A549 treated with AZD2906 at 1 μM for 4 hours (cell line): ENCODE measurements at places on chromosomes 12 and 14. TPM values are rescaled to one million over a fixed set of nuclear protein-coding genes. Genes with fewer than 3 reads are reported as not detected.

MSI1 gene
- total RNA-seq: 1.0 to 1.5 TPM (median 1.3 TPM) in 5 replicates

OTX2 gene
- not detected in 5 replicates for total RNA-seq

WIF1 gene
- not detected in 5 replicates for total RNA-seq

FBXL14 gene
- total RNA-seq: 8.1 to 13.3 TPM (median 11.8 TPM) in 5 replicates

FAM222A gene
- 3.4 to 5.7 TPM (median 4.6 TPM) in 5 replicates for total RNA-seq

CARMIL3 gene
- total RNA-seq: 0.48 to 0.59 TPM (median 0.49 TPM) in 5 replicates

ALDH1L2 gene
- total RNA-seq: 2.5 to 4.0 TPM (median 3.5 TPM) in 5 replicates

SLC25A3 gene
- total RNA-seq: 739 to 800 TPM (median 776 TPM) in 5 replicates

CYP46A1 gene
- 0.09 to 0.20 TPM (median 0.17 TPM) in 5 replicates for total RNA-seq

ABCC9 gene
- total RNA-seq: 0.01 to 0.03 TPM (median 0.01 TPM) in 4 of 5 replicates, not detected in the other

LTBP2 gene
- total RNA-seq: 7.8 to 11.4 TPM (median 10.0 TPM) in 5 replicates

FGF23 gene
- total RNA-seq: not detected in 5 replicates

GLS2 gene
- total RNA-seq: 0.15 to 0.62 TPM (median 0.20 TPM) in 5 replicates

CEBPE gene
- 0.06 TPM in 1 of 5 replicates, not detected in the others for total RNA-seq

ST8SIA1 gene
- total RNA-seq: 0.06 to 0.07 TPM in 2 of 5 replicates, not detected in the others

PTPRR gene
- total RNA-seq: 0.09 to 0.33 TPM (median 0.17 TPM) in 5 replicates

PTCSC3 gene
- total RNA-seq: not detected in 5 replicates

LALBA gene
- total RNA-seq: not detected in 5 replicates

ADCK1 gene
- 5.0 to 6.5 TPM (median 5.9 TPM) in 5 replicates for total RNA-seq

KLRK1 gene
- total RNA-seq: 0.18 TPM in 1 of 5 replicates, not detected in the others

PPHLN1 gene
- 47.6 to 80.0 TPM (median 53.1 TPM) in 5 replicates for total RNA-seq

ZNF268 gene
- 9.2 to 16.0 TPM (median 9.7 TPM) in 5 replicates for total RNA-seq

SLC2A14 gene
- total RNA-seq: 0.78 to 1.1 TPM (median 0.93 TPM) in 5 replicates

TTC7B gene
- 16.0 to 21.4 TPM (median 20.7 TPM) in 5 replicates for total RNA-seq

LRRC9 gene
- not detected in 5 replicates for total RNA-seq

AJUBA gene
- 31.9 to 40.2 TPM (median 34.0 TPM) in 5 replicates for total RNA-seq

PSMC1 gene
- total RNA-seq: 206 to 359 TPM (median 211 TPM) in 5 replicates

CLEC1A gene
- not detected in 5 replicates for total RNA-seq

CATSPERB gene
- 0.02 TPM in 1 of 5 replicates, not detected in the others for total RNA-seq

TSPAN11 gene
- 0.04 to 0.11 TPM (median 0.06 TPM) in 5 replicates for total RNA-seq

PTGER2 gene
- total RNA-seq: 3.0 to 4.5 TPM (median 4.2 TPM) in 5 replicates

C12orf50 gene
- total RNA-seq: 0.14 TPM in 1 of 5 replicates, not detected in the others

GPR162 gene
- 0.26 to 0.41 TPM (median 0.33 TPM) in 5 replicates for total RNA-seq

MDGA2 gene
- total RNA-seq: 0.05 to 0.10 TPM (median 0.08 TPM) in 3 of 5 replicates, not detected in the others

CTSG gene
- not detected in 5 replicates for total RNA-seq

RPS6KL1 gene
- total RNA-seq: 0.23 to 0.49 TPM (median 0.40 TPM) in 5 replicates

ASPG gene
- total RNA-seq: 0.03 to 0.15 TPM (median 0.08 TPM) in 4 of 5 replicates, not detected in the other

PTPRO gene
- 0.03 to 0.07 TPM (median 0.05 TPM) in 5 replicates for total RNA-seq

FITM1 gene
- 0.10 to 0.13 TPM in 2 of 5 replicates, not detected in the others for total RNA-seq

UBR7 gene
- total RNA-seq: 22.8 to 35.0 TPM (median 24.2 TPM) in 5 replicates

DIO2 gene
- total RNA-seq: 1.5 to 2.5 TPM (median 1.7 TPM) in 5 replicates

LUM gene
- 0.08 to 0.49 TPM (median 0.30 TPM) in 5 replicates for total RNA-seq

CAPZA3 gene
- total RNA-seq: not detected in 5 replicates

ANKS1B gene
- 0.41 to 0.71 TPM (median 0.51 TPM) in 5 replicates for total RNA-seq

PPP4R4 gene
- total RNA-seq: 0.36 to 0.48 TPM (median 0.44 TPM) in 5 replicates

KRT1 gene
- total RNA-seq: not detected in 5 replicates

MYH6 gene
- total RNA-seq: 0.08 to 0.17 TPM (median 0.10 TPM) in 5 replicates

NUAK1 gene
- 5.0 to 5.7 TPM (median 5.2 TPM) in 5 replicates for total RNA-seq

LRP1 gene
- total RNA-seq: 13.3 to 15.9 TPM (median 14.0 TPM) in 5 replicates

ULK1 gene
- 20.4 to 31.7 TPM (median 27.0 TPM) in 5 replicates for total RNA-seq

APPL2 gene
- 20.1 to 33.3 TPM (median 23.7 TPM) in 5 replicates for total RNA-seq

MAP3K9 gene
- total RNA-seq: 5.2 to 6.1 TPM (median 5.6 TPM) in 5 replicates

AKAP3 gene
- total RNA-seq: 0.06 to 0.19 TPM (median 0.11 TPM) in 5 replicates

GALNT16 gene
- 2.6 to 3.1 TPM (median 2.7 TPM) in 5 replicates for total RNA-seq
